NCI-H2227 treated with DMSO at 0.1 percent for 48 hours (cell line): ENCODE measurements at places on chromosomes 13 and 19.

- DNase-seq = no peak
Observed at GRCh38 chr13:30142486-30143211, 164.7 kb downstream of the KATNAL1 start.

- no peak for DNase-seq
Observed at GRCh38 chr13:30314562-30314961, 7.2 kb upstream of the KATNAL1 start.

GRCh38 chr19:30206187-30206586 lies 166.0 kb upstream of the ZNF536 start:
- DNase-seq = no peak

DNA sequence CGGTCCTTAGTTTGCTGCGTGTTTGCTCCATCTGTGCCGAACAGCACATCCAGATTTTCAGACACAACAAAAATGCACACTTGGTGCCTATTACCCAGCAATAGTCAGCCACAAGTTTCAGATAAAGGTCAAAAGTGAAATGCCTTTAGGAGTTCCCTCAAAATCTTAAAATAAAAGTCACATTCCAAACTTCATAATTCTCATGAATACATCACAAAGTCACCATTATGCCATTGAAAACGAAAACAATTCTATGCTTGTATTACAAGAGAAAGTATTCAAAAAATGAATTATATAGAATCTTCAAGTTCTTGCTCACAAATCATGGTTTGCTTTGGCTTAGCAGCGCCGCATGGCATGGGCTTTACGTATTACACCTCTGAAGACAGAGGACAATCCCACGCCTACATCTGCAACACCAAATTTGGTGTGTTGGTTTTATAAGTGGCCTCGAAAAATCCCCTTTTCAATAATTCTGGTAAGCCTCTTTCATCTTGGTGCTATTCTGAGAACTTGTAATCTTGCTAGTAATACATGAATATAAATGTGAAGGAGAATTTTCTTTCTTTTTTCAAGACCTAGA lies 26.6 kb downstream of the COL4A1 start:
- no peak for DNase-seq

DNA sequence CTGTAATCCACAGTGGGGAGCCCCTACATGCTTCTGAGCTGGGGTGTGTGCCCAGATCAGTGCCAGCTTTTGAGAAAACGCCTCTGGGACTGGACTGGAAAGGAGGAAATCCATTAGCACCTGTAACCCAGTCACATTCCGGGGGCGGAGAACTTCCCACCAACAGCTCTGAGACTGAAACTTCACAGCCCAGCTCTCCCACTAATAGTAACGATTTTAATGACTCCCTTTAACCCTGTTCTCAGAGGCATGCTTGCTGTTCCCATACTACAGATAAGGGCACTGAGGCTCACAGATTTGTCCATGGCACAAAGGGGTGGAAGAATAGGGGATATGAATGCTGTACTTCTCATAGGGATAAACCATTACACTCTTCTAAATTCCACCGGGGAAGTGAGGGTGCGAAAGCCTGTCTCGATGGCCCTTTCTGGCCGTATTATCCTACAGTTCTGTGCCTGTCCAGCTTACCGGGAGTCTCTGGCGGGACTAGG lies 851 bp downstream of the FBXO46 start:
- no peak for DNase-seq

DNA sequence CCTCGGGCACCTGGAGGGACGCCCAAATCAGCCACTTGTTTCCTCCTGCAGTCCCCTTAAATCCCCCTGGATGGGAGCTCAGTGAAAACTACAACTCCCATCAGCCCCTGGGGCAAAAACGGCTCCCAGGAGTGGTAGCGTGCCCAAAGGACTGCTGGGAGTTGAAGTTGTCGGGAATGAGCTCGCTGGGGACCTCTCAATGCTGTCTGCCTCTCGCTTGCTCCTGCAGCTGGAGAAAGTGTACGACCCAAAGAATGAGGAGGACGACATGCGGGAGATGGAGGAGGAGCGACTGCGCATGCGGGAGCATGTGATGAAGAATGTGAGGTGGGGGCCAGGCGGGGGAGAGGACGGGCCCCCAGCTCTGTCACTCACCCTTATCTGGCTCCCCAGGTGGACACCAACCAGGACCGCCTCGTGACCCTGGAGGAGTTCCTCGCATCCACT lies 14.7 kb upstream of the DHDH start:
- DNase-seq = no peak

DNA sequence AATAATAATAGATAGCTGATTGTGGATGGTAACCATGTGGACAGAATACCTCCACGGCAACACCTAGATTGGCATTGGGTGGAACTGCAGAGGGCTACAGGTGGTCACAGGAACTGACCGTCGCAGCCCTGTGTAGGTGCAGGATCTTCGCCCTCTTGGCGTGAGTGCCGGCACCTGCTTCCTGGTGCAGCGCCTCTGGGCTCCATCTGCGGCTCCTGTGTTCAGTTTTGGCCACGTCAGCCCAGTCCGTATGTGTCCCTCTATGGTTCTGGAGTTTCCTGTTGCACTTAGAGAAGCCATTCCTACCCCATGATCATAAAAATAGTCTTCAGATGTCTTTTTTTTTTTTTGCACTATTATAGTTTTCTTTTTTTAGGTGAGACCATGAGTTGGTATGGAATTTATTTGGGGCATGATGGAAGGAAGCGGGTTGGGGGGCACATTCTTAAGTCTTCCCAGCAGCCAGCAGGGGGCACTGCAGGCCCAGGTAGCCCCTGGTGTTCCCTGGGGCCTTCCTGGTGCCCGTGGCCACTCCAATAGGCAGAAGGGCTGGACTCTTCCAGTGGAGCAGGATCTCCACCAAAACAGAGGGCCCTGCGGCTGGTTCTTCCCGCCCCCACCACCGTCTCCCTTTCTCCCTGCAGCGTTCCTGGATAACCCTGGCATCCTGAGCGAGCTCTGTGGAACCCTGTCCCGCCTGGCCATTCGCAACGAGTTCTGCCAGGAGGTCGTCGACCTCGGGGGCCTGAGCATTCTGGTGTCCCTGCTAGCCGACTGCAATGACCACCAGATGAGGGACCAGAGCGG lies 10.1 kb upstream of the SLC25A42 start:
- DNase-seq = no peak

DNA sequence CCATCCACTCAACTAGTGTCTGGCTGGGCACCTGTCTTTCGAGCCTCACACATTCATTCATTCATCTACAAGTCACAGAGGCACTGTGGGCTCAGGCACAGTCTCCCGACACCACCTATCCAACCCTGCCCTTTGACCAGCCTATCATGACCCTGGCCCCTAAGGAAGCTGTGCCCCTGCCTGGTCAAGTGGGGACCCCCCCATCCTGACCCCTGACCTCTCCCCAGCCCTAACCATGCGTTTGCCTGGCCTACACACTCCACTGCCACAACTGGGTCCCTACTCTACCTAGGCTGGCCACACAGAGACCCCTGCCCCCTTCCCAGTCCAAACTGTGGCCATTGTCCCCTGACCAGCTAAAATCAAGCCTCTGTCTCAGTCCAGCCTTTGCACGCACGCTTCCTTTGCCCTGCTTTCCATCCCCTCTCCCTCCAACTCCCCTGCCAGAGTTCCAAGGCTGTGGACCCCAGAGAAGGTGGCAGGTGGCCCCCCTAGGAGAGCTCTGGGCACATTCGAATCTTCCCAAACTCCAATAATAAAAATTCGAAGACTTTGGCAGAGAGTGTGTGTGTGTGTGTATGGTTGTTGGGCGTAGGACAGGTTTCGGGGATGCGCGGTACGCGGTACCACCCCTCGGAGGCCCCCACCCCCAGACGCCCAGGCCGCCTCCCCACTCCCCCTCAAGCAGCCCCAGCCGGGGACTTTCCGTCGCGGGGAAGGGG lies 404 bp upstream of the IL27RA start:
- DNase-seq = no peak

GRCh38 chr19:46970815-46971214 lies 48.8 kb upstream of the NPAS1 start:
- no peak for DNase-seq

DNA sequence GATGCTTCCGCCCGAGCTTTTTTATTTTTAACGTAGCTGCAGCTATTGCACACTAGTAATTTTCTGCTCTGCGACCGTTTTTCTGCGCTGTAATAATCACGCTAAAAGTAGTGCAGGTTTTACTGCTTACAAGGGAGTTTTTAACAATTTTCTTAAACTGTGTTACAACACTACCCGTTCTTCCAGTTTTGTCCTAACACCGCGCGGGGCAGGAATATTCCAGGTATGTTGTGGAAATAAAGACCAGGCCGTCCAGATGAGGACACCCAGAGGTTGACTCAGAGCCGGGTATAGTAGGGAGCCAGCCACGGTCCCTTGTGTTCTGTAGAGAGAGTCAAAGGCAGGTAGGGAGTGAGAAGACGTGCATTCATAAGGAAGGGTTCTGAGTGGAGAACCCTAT lies 21.7 kb downstream of the ZNF274 start:
- DNase-seq = no peak
